HCEC 1CT (cell line): ENCODE measurements at places on chromosomes 2 and 18.
A peak's percentile ranks its signal among the peaks of the same experiment; 100 is the strongest.

- DNase-seq: no peak
These were observed 14.9 kb downstream of the SCG2 start for GRCh38 chr2:223587301-223587700.

- no peak for DNase-seq
These were observed 43.7 kb downstream of the MEX3C start for GRCh38 chr18:51153659-51154371.

DNA sequence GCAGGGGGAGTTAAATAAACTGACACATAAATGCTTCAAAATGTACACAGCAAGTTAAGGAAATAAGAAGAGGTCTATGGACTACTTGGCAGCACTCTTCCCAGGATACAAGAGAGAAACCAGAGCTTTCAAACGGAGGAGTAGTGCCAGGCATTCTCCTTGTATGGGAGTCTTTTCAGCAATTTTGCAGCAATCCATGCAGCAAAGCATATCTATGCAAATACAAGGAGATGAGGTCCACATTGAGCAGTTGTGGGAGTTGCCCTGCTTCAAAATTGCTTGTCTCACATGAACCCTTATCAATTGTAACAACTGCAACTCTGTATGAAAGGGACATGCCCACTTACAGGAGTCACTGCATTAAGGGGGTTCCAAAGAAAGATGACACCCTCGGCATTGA, 37.8 kb downstream of the SCN9A start:
- DNase-seq: no peak

DNA sequence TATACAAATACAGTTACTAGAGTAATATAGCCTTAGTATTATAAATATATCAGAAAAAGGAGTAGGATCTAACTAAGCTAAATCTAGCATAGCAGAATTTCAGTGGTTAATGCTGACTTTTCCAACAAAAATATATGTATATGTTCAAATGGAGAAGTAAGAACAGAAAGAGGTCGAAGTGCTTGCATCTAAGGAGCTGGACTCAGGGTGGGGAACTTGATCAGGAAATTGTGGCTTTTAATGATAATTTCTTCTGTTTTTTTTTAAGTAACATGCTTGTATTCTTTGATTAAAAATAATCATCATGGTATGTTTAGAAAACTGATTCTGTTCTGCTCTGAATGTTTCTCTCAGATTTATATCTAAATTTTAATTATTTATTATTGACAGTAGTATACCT, 327.1 kb downstream of the GALNT13 start:
- DNase-seq: no peak

DNA sequence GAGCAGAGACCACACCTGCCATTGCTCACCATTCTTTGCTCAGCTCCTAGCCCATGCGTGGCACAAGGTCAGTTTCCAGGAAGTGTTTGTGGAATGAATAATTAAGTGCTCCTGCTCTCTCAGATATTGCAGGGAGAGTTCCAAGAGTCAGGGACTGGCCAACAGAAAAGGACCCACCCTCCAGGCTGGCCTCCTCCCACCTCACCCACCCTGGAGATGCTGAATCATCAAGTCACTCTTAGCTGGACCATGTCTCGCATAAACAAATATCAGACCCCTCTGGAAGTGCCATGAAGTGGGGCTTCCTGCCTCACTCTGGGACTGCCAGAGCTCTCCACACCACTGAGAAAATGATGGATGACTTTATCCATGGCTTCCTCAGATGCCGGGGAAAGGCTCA, 256.0 kb downstream of the TNS1 start:
- DNase-seq: no peak

GRCh38 chr18:57784034-57784800, 18.9 kb downstream of the ATP8B1 start:
- DNase-seq: peak; percentile 87

- no peak for DNase-seq
These were observed 573 bp downstream of the PAIP2B start for GRCh38 chr2:71226096-71226964.

GRCh38 chr2:109659396-109660045, 45.4 kb downstream of the SOWAHC start:
- DNase-seq: no peak

DNA sequence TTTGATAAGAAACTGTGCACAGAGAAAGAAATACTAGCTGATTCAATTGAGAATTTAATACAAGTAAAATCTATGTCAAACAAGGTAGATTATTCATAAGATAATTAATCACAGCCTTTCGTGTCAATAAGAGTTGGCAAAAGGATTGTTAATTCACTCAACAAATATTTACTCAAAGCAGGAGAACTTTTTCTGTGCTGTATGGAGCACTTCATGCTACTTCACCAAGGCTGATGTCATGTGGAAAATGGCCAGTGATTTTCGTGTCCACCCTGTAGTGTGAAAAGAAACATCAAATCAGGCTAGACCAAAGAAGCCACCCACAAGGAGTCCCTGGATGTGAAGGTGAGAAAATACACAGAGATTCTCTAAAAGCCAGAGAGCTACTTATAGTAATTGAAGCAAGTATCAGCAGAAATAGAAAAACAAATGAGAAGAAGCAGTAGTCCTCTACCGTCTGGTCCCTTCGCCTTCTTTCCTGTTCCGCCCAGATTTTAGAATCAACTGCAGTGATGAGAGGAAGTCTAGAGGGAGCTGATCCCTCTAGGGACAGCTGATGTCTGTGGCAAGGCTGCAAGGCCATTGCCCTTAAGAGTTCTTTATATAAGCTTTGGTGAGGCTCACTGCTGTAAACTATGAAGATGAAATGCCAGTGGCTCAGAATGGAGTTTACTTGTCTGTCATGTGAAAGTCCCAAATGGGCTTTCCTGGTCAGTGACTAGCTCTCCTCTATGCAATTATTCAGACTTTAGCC, 201.3 kb upstream of the APCDD1 start:
- DNase-seq: no peak

- DNase-seq: no peak
These were observed 2.7 kb downstream of the CCDC88A start for GRCh38 chr2:55416786-55417568.

GRCh38 chr2:7567646-7568045, 650.4 kb downstream of the RNF144A start:
- no peak for DNase-seq

GRCh38 chr2:629961-630360, 47.2 kb downstream of the TMEM18 start:
- DNase-seq: no peak

DNA sequence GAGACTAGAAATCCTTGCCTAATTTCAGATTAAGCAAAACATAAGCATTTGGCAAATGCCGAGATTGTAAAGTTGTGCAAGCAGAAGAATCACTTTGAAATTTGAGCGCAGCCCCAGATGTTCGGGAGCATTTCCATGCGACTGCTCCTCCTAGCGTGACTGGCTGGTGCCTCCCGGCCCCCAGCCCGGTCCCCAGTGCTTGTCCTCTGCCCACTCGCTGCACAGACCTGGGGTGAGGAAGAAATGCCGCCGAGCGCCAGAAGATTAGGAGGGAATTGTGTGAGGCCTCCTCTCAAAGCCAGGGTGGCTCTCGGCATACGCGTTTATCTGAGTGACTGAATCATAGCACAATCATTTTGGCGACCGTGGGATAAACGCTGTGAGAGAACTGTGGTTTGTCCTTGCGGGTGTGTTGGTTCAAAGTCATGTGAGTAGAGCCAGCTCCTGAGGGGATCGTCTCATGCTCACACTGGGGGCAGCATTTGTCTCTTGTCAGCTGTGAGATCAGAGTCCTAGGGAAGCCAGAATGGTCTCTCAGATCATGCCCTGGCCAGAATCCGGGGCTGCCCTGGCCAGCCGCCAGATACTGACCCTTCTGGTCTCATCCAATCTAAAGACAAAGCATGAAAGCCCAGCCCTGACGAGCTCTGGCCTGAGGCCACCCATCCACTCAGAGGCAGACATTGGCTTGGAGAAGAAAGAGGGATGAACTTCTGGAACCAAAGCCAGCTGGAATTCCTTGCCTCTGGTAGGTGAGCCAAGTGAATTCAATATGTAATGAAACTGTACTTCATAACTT, 189.3 kb downstream of the SH3RF3 start:
- DNase-seq: peak; percentile 91

GRCh38 chr2:42191285-42192009, 22.3 kb downstream of the EML4 start:
- DNase-seq: no peak

GRCh38 chr2:60553495-60554073, at the start of gene BCL11A:
Gene BCL11A (minus strand): TSS chr2:60553654. CDS start chr2:60553270, 384 bp downstream.
- DNase-seq: peak; percentile 15

- DNase-seq: no peak
These were observed 855.8 kb upstream of the FANCL start for GRCh38 chr2:59096973-59097372.

- DNase-seq: peak; percentile 66
These were observed 1830.9 kb upstream of the PIK3C3 start for GRCh38 chr18:40124107-40124506.

DNA sequence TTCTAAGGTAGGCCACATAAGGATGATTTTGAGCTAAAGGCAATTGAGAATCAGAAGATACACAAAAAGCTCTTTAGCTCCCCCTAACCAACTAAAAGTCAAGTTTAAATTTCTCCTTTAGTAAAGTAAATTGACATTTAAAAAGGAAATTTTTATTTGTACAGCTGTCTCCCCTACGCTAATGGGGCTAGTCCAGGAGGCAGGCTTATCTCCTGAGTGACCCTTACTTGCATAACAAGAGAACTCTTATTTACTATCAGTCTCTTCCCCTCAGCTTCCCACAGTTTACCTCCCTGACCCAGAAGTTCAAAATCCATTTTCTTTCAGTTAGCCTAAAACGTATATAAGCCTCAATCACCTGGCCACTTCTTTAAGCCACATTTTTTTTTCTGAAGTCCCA, 1002.8 kb upstream of the NRXN1 start:
- DNase-seq: no peak

GRCh38 chr2:120402508-120402907, 56.6 kb downstream of the INHBB start:
- no peak for DNase-seq

DNA sequence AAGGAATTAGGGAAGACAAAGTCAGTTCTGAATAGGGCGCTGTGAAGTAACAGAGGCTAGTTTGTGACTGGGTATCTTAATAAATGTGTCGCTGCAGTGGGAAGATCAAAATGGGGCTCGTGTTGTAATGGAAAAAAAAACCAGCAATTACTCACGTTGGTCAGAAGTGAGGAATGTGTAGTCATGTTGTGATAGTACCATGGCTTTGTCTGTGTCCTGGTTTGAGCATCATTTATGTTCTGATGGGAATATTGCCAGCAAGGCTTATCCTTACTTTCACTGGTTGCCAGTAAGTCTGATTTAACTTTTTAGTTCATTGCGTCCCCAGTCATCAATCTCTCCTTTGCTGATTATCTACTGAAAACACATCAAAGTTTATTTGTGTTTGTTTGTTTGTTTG, 467.6 kb downstream of the NYAP2 start:
- no peak for DNase-seq

GRCh38 chr18:5475267-5475666, 68.5 kb downstream of the EPB41L3 start:
- no peak for DNase-seq

- DNase-seq: no peak
These were observed 317.8 kb downstream of the EPHA4 start for GRCh38 chr2:221254299-221254698.

GRCh38 chr2:42073739-42074503, 26.1 kb downstream of the PKDCC start:
- peak; percentile 92 for DNase-seq

- DNase-seq: no peak
These were observed 45.6 kb downstream of the MEX3C start for GRCh38 chr18:51151568-51152511.

- DNase-seq: no peak
These were observed 79.5 kb upstream of the GPC1 start for GRCh38 chr2:240355962-240356361.

GRCh38 chr2:68284896-68285295, 32.6 kb upstream of the PPP3R1 start:
- peak; percentile 50 for DNase-seq

GRCh38 chr2:169493360-169493759, 14.1 kb downstream of the BBS5 start:
- no peak for DNase-seq

DNA sequence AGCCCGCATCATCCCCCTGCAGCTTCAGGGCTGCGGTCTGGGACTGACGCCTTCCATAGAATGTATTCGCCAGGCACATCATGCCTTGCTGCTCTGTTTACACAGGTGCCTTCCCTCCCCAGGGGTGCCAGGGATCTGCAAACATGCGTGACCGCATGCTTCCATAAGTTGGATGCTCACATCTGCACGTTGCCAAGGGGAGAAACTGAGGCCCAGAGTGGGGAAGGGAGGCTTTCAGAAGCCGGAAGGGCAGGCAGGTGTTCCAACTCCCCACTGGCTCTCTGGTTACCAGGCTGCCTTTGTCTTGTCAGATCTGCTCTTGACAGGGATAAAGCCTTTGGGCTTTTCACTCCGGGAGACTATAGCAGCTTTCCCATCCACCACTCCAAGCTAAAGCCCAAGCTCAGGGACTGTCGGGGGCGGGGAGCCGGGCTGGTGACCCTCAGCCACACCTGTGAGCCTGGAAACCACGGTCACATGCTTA, 125.8 kb upstream of the TNP1 start:
- no peak for DNase-seq

- DNase-seq: no peak
These were observed at the start of gene PAX3 for GRCh38 chr2:222298311-222299150. Gene PAX3 (minus strand): TSS chr2:222298998. CDS start chr2:222298615, 383 bp downstream.

DNA sequence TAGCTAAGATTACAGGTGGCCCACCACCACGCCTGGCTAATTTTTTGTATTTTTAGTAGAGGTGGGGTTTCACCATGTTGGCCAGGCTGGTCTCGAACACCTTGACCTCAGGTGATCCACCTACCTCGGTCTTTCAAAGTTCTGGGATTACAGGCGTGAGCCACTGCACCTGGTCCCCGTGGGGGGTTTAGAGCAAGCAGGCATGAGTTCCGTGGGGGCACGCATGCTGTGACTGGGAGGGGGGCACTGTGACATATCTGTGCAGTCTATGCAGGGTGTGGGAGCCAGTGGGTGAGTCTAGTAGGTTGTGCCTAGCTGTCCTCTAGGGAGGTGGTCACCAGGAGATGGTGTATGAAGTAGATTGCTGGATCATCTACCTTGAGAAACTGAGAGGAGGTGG, 16.6 kb upstream of the ZDBF2 start:
- DNase-seq: no peak

GRCh38 chr2:25756536-25756935, 83.2 kb upstream of the DTNB start:
- DNase-seq: no peak

GRCh38 chr2:99701503-99701902, 211.7 kb upstream of the REV1 start:
- no peak for DNase-seq

- DNase-seq: no peak
These were observed 88.8 kb downstream of the INHBB start for GRCh38 chr2:120434492-120435308.
